T-helper 9 cell (primary cell): ENCODE measurements at places on chromosomes 5 and 9.

GRCh38 chr9:92607773-92608172, 62.2 kb downstream of the IPPK start:
- DNase-seq = no peak

GRCh38 chr9:106704056-106704615, 158.8 kb upstream of the ZNF462 start:
- no peak for DNase-seq

- DNase-seq = no peak
Observed at GRCh38 chr5:163269624-163270023, 167.8 kb upstream of the CCNG1 start.

- no peak for DNase-seq
Observed at GRCh38 chr9:79073201-79073600, 498.6 kb upstream of the TLE4 start.

GRCh38 chr5:74316064-74316603, 324.4 kb downstream of the ENC1 start:
- DNase-seq = no peak

- no peak for DNase-seq
Observed at GRCh38 chr5:72368271-72368670, 48.1 kb downstream of the PTCD2 start.

- DNase-seq = no peak
Observed at GRCh38 chr5:173772384-173773059, 115.6 kb upstream of the CPEB4 start.
